Right renal pelvis (tissue), 4 donors: ENCODE measurements at places on chromosomes 7 and 10.
A peak's percentile ranks its signal among the peaks of the same experiment; 100 is the strongest.

DNA sequence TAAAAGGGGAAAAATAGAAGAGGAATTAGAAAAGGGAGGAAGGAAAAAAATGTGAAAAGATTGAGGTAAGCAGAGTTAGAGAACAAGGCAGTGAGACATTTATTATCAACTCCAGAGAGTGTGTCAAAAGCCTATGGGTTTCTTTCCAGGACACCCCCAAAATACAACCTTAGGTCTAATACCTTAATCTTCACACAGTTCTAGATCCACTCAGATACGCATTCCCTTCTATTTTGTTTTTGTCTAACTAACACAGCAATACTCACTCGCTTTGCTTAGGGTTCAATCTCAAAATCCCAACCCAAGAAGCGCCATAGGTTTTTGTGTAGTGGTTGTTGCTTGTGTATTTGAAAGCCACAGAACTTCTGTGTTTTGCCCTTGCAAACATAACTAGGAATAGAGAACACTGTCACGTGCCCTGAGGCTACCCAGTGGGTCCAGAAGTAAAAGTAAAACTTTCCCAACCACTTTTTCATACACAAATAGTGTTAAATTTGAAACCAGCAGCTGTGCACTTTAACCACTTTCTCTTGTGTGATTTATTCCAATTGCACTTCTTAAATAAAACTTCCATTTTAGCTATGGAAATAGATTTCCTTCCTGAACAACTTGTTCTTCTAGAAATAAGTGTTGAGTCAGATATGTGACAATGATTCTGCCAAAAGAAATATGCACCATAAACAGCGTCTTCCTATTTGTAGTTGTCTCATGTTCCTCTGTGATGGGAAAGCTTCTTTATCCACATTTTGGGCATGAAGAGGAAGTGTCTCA, 414.7 kb upstream of the GHITM start:
- no peak for DNase-seq

DNA sequence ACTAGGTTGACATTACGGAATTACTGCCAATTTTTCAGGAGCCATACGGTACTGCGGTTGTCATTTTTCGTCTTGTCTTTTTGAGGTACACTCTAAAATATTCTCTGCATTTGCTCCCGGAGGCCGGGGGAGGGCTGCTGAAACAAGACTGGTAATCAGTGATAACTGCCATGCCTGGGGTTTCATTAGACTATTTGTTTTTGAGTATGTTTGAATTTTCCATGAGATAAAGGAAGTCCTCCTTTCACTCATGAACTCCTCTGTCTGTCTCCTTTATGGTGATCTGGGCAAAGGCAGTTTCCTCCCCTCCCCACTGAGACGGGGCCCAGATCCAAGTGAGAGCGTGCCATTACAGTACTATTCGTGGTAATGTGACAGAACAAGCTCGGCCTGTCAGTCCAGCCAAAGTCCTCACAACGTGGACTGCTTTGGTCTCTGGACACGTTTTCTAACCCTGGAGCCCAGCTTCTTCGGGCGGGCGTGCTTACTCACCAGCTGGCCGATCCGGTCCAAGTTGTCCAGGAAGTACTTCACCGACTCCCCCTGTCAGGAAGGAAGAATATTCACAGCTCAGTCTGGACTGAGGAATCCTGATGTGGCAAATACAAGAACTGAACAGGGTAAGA, 45.1 kb downstream of the AMZ1 start:
- no peak for DNase-seq

- DNase-seq = no peak
Observed at GRCh38 chr7:80859272-80859970, 59.4 kb downstream of the SEMA3C start.

- no peak for DNase-seq
Observed at GRCh38 chr10:88116971-88117626, 253.7 kb downstream of the PTEN start.

DNA sequence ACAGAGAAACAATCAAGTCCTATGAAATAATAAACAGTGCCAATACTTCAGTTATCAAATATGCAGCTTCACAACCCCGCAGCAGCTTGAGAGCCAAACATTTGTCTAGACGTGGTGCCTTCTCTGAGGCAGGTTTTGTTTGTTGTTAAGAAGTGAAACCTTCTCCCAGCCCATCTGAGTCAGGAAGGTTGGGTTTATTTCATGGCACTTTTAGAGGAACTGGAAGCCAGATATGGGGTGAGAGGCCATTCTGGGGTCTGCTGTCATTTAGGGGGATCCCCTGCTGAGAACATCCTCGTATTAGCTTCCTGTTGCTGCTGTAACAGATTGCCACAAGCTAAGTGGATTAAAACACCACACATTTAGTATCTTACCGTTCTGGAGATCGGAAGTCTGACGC, 113.6 kb downstream of the GRK5 start:
- DNase-seq = no peak

DNA sequence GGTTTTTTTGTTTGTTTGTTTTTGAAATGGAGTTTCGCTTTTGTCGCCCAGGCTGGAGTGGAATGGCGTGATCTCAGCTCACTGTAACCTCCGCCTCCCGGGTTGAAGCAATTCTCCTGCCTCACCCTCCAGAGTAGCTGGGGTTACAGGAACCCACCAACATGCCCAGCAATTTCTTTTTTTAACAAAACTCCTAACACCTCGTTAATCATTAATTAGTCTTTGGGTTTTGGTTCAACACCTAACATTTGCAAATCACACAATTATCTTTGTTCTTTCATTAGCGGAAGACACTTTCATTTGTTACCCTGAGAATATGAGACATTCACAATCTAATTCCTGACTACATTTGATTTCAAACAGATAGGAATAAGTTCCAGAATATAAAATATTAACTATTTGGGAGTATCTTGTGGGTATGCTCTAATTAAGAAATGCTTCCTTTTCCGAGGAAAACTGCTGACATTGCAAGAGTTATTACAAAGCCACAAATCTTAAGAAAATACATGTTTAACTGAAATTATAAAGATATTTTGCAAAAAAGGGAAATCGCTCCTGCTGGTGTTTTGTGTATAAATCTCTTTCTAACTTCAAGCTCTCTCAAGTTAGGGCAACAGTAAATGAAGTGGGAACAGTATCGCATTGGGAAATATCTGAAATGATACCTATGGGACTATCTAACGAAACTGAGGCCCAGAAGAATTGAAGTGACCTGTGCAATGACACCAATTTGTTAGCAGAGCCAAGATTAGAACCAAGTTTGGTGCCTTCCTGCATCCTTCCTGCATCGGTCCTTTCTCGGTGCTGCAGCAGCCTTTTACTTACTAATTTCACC, 1.2 kb upstream of the LSM8 start:
- DNase-seq = peak; percentile 16

GRCh38 chr10:132152896-132153580, 33.7 kb upstream of the DPYSL4 start:
- DNase-seq = no peak

- DNase-seq = no peak
Observed at GRCh38 chr7:159091480-159092475, 52.9 kb downstream of the VIPR2 start.

GRCh38 chr10:33288127-33288526, 46.3 kb downstream of the NRP1 start:
- no peak for DNase-seq

DNA sequence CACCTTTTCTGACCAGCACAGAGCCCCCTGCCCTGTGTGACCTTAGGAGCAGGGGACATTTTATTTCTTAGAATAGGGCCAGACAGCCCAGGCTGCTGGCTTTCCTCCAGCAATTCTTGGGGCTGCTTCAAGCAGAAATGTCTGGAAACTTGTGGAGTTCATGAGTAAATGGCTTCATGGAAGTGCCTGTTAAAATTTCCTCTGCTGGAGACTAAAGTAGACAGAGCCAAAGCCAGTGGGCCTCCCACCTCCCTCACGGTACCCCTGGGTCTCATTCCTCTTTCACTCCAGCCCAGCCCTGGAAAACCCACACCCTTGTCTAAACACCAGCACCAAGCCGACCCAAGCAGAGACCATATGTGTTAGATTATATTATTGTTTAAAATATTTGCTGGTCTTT, 505.5 kb upstream of the ZMIZ1 start:
- no peak for DNase-seq

GRCh38 chr10:101611096-101611905, 23.2 kb downstream of the DPCD start:
- DNase-seq = no peak

GRCh38 chr10:60175441-60175971, 214.2 kb downstream of the ANK3 start:
- DNase-seq = no peak

GRCh38 chr7:102101111-102101551, 185.5 kb upstream of the SH2B2 start:
- no peak for DNase-seq

- no peak for DNase-seq
Observed at GRCh38 chr10:95572131-95572820, 11.1 kb upstream of the SORBS1 start.

DNA sequence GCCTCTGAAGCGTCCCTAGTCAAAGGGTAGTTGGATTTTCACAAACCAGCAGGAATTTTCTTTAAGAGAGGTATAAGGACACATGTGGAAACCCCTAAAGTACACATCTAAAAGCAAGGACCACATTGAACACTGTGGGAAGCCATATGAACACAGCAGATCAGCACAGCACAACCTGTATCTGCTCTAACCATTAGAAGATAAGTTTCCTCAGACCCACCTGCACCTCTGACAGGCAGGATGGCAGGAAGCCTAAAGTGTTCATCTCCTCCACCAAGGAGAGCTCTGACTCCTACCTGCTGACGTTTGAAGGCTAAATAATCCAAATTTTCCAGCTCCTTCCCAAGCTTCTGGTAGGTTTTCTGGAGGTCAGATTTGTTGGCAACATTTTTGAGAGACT, 174.4 kb downstream of the CTNNA3 start:
- no peak for DNase-seq

DNA sequence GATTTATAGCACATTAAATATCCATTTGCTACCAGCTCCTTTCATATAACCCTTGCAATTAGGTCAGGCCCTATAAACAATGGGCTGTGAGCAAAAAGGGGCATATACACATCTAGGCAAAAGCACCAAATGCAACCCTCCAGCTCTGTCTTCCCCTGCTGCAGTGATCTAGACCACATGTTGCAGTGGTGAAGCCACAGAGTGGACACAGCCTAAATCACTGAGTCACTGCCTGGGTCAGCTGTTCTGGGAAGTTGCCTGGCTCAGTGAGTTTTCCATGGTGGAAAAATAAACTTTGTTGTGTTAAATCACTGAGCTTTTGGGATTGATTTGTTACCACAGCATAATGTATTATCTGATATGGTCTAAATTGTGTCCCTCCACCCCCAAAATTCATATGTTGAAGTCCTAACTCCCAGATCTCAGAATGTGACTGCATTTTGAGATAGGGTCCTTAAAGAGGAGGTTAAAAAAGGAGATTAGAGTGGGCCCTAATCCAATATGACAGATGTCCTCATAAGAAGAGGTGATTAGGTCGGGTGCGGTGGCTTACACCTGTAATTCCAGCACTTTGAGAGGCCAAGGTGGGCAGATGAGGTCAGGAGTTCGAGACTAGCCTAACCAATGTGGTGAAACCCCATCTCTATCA, 70.4 kb downstream of the ZFAND4 start:
- no peak for DNase-seq

GRCh38 chr10:4013651-4014121, 228.7 kb upstream of the KLF6 start:
- no peak for DNase-seq

GRCh38 chr10:52452600-52453493, 138.8 kb downstream of the DKK1 start:
- DNase-seq = no peak

DNA sequence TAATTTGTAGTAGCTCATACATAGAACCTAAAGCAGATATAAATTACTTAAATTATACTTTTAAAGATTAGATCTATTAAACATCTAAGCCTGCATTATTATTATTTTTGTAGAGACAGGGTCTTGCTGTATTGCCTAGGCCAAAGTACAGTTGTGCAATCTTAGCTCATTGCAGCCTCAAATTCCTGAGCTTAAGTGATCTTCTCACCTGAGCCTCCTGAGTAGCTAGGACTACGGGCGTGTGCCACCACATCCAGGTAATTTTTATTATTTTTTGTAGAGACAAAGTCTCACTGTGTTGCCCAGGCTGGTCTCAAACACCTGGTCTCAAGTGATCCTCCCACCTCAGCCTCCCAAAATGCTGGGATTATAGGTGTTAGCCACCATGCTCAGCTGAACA, 46.7 kb downstream of the RALA start:
- no peak for DNase-seq

DNA sequence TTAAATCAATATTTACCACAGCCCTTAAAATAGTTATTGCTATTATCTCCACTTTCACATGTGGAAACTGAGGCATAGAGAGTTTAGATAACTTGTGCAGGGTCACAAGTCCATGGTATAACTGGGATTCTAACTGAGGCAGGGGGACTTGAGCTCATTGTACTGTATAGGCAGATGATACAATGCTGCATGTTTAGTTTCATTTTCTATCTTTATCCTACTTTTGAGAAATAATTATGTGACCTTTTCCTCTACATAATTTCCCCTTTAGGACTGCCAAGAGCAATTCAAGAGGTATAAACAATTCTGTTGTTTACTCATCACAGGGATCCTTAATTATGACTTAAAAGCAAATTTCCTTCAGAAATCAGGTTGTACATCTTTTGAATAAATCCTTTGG, 193.1 kb downstream of the SUGCT start:
- no peak for DNase-seq

GRCh38 chr7:95324431-95324830, at the start of gene PON1:
Gene PON1 (minus strand): TSS chr7:95324532. CDS start chr7:95324475, 57 bp downstream.
- no peak for DNase-seq

DNA sequence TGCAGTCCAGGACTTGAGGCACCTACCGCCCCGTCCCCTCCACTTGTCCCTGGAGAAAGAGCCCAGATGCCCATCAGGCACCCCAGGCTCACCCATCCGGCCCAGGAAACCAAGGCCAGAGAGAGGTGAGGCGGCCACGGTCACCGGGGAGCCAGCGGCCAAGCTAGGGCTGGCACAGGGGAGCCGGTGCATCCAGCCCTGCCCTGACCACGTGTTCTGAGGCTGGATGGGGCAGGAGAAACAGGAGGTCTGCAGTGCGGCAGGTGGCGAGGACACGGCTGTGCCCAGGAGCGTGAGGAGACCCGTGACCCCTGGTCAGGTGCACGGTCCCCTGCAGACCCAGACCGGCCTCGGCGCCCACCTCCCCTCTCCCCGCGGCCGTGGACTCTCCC, 27.6 kb downstream of the UNCX start:
- DNase-seq = no peak

GRCh38 chr7:15403751-15404150, 158.1 kb downstream of the AGMO start:
- peak; percentile 20 for DNase-seq

- DNase-seq = no peak
Observed at GRCh38 chr7:126608339-126608776, 644.4 kb downstream of the GRM8 start.

GRCh38 chr10:77863446-77863845, 63.1 kb downstream of the DLG5 start:
- DNase-seq = no peak

GRCh38 chr7:96120445-96121225, 201.3 kb downstream of the SLC25A13 start:
- DNase-seq = no peak

GRCh38 chr10:6892864-6893263, 312.8 kb upstream of the PRKCQ start:
- DNase-seq = no peak

GRCh38 chr10:122142641-122143237, 128.4 kb upstream of the BTBD16 start:
- DNase-seq = no peak

GRCh38 chr7:26538689-26539088, 247.0 kb downstream of the SNX10 start:
- DNase-seq = no peak
